ENCODE measurements at places on chromosomes 3 and 15.

GRCh38 chr15:89654847-89655805, at the start of gene KIF7:
KIF7 (minus strand) TSS chr15:89655467; CDS start chr15:89652930, 2,537 bp downstream.
- no peak for DNase-seq

DNA sequence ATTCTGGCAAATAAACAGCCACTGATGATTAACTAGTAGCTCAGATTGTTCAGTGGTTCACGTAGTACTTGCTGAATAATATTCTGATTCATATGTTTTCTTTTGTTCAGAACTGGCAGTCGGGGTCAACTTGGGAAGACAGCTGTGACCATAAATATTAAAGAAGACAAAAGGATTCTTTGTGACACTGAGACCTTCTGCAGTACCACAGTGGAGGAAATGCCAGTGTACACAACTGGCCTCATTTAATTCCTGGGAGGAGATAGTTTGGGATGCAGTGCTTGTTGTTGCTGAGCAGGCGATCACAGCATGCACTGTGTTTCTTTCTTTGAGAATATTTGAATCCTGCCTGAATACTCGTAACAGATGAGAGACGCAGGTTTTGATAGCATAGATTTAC, 26.7 kb upstream of the MCF2L2 start:
- peak; percentile 40 for DNase-seq

DNA sequence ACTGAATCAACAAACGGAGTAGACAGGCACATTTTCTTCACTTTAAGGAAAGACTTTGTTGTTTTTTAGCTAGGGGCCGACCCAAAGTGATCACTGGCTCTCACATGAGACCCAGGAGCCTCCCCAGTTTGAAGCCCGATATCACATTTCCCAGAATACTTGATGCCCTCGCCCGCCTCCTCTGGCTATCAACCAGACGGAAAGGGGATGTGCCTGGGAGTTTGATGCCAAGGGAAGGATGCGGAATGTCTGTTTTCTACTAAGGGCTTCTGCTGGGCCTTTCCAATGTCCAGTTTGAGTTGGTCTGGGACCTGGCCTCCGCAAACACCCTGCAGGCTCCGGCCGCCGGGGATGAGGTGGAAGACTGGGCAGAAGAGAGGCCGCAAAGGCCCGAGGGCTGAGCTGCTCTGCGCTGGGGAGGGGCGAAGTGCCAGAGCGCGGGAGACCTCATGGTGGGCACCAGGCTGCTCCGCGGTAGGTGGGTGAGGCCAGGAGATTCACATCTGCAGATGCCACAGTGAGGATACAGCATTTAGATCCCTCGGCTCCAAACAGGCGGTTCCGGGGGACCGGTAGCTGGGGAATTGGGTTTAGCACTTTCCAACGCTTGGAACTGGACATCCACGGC, 491 bp upstream of the ZNF774 start:
- DNase-seq = no peak

DNA sequence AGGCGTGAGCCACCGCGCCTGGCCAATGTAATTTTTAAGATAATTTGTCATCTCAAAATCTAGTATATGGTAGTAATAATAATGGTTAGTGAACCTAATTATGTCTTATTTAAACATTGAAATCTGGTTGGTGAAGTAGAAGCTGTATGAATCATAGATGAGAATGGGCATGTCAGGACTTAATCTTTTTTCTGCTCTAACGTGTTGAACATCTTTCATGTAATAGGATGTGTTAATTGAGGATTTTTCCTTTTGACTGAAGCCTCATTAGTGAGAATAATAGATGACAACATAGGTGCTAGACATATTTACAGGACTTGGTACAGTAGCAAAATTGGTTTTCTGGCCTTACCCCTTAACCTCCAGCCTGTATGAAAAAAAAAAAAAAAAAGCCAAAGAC, 835.6 kb downstream of the IGSF11 start:
- DNase-seq = peak; percentile 16

- no peak for DNase-seq
Observed at GRCh38 chr3:73056014-73056844, 5.2 kb upstream of the EBLN2 start.

DNA sequence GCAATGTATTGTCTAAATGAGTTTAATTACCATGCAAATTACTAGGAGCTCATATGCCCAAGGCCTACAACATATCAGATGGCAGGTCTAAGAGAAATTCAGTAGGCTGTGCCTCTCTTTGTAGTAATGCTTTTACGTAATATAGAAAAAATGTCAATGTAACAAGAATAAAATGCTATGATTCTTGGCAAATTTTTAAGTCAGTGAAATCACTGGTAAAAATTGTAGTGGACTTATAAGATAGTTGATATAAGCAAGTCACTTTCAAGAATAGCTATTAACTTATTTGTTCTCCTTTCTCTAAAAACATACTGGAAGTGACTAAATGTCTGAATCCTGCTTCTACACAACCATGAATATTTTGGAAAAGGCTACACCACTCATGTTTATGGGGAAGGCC, 707.8 kb downstream of the TUSC7 start:
- no peak for DNase-seq

Data from epithelial cell of prostate (primary cell).